Gastroesophageal sphincter (tissue), 4 donors: ENCODE measurements at places on chromosomes 13 and 19.

- ATAC-seq, result no peak
Measured at GRCh38 chr13:29877456-29878078, 27.1 kb upstream of the UBL3 start.

- ATAC-seq, result peak; percentile 90
Measured at GRCh38 chr13:46622630-46623256, 69.8 kb downstream of the LRCH1 start.

DNA sequence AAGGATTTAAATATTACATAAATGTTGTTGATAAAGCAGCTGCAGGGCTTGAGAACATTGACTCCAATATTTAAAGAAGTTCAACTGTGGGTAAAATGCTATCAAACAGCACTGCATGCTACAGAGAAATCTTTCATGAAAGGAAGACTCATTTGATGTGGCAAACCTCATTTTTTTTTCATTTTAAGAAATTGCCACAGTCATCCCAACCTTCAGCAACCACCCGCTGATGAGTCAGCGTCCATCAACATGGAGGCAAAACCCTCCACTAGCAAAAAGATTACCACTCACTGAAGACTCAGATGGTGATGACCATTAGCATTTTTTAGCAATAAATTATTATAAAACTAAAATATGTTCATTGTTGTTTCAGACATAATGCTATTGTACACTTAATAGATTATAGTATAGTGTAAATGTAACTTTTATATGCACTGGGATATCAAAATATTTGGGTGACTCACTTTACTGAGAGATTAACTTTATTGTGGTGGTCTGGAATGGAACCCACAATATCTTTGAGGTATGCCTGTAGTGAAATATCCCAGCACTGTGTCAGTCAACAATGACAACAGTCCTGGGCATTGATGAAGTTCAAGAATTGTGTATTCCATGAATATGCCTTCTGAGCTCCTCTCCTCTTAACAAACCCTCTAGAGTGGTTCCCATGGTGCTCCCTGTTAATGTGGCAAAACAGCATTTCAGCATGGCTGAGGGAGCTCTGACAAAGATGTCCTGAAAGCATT, 52.4 kb upstream of the SOX21 start:
- ATAC-seq, result no peak

GRCh38 chr19:4233282-4233853, 4.0 kb downstream of the EBI3 start:
- no peak for ATAC-seq

DNA sequence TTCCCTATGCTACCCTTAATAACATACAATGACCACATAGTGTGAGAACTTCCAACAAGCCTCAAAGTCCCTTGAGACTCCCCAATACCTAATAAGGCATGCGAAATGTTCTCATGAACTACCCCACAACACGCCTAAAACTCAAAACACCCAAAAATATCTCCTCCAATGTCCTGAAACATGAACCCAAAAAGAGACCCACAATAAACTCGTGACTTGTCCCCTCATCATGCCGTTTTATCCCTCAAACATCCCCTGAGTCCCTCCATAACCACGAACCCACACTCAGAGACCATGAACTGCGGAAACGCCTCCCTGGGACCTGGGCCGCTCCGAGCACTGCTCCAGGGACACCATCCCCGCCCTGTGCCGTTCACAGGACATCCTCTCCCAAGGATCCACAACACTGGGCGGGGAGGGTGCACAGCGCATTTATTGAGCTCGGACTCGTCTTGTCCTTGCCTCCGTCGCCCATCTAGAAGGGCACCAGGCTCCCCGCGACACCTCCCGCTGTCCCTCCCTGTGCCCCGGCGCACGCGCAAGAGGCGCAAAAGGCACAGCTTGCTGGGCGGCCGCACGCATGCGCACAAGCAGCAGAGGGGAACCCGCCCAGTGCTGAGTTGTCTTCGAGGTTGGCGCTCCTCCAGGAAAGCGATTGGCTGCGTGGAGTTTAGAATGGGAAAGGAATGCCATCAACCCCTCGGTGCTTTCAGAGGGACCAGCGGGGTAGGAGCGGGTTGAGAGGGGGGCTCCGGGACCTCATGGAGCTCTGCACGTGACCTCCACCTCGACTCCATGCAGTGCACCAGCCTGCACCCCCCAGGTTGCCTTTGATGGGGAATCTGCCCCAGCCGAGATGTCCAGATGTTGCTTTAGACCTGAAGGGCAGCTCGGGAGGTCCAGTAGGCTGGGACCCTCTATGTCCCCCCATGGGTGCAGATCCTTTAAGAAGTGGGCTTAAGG, 8.8 kb downstream of the FXYD3 start:
- ATAC-seq, result peak; percentile 90

DNA sequence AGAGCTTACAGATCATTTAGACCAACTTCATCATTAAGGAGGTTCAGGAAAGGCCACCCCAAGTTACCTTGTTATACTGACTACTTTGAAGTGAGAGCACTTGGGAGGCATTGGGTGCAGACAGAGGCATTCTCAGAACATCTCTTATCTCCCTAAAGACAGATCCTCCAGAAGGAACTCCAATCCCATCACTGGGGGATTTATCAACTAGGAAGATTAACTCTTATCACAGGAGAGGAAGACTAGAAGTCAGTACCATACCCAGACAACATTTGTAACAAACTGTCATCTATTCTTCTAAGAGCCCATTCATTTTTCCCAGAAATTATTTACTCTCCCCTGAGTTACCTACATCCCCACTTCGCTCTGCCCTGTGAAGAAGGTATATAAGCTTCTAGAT, 5.8 kb upstream of the RFXAP start:
- no peak for ATAC-seq

- no peak for ATAC-seq
Measured at GRCh38 chr13:32247887-32248286, 67.3 kb downstream of the ZAR1L start.

GRCh38 chr13:23610966-23611491, 40.8 kb downstream of the TNFRSF19 start:
- no peak for ATAC-seq
